ENCODE measurements at places on chromosomes 5 and 9.

GRCh38 chr9:109403766-109404320 is 83.0 kb upstream of the EPB41L4B start:
- DNase-seq, result no peak

GRCh38 chr5:126562823-126563222 is 32.2 kb downstream of the ALDH7A1 start:
- no peak for DNase-seq

GRCh38 chr9:110126499-110126941 is 81.4 kb downstream of the C9orf152 start:
- DNase-seq, result no peak

- no peak for DNase-seq
Measured at GRCh38 chr9:116605060-116605459, 82.0 kb upstream of the TRIM32 start.

DNA sequence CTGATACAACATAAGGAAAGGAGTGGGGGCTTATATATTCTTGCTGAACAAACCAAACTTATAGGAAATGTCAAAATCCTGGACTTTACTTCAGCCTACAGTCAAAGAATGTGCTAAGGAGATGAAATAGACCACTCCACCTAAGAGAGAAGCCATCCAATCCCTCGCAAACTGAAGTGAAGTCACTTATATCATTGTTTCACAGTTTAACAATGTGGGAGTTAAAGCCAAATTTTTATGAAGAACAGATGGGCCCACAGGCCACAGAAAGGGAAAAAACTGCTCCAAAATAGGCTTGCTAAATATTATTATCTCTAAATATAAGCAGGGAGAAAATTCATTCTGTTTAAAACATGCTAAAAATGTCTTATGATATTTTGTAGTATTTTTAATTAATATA is 233.3 kb downstream of the GAS1 start:
- DNase-seq, result no peak

DNA sequence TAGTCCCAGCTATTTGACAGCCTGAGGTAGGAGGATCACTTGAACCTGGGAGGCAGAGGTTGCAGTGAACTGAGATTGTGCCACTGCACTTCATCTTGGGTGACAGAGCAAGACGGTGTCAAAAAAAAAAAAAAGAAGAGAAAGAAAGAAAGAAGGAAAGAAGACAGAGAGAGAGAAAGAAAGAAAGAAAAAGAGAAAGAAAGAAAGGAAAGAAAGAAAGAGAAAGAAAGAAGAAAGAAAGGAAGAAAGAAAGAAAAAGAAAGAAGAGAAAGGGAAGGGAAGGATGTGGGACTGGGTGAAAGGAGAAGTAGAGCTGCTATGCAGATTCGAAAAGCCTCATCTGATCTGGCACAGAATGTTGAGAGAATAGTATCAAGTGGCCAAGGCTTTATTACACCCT is 23.7 kb upstream of the SCAMP1 start:
- peak; percentile 16 for DNase-seq

DNA sequence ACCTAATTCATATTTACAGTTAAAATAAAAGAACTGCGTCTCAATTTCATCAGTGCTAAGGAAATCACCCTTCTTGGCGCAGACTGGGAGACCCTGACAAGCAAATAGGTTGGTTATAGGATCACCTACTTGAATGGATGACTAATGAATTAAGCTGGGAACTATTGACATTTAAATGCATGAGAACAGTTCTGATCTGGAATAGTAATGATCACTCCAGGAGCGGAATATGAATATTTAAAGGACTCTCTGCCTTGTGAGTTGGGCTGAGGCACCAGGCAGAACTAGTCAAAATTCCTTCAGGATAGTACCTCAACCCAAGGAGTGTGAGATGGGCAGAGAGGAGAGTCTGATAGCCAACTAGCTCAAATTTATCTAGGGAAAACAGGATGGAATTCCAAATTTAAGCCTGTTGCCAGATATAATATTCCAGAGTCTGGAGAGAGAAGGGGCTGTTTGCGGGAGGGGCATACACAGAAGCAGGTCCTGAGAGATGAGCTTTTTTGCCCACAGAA is 364.4 kb downstream of the CSNK1G3 start:
- no peak for DNase-seq

- DNase-seq, result no peak
Measured at GRCh38 chr9:37029776-37030610, 4.1 kb downstream of the PAX5 start.

DNA sequence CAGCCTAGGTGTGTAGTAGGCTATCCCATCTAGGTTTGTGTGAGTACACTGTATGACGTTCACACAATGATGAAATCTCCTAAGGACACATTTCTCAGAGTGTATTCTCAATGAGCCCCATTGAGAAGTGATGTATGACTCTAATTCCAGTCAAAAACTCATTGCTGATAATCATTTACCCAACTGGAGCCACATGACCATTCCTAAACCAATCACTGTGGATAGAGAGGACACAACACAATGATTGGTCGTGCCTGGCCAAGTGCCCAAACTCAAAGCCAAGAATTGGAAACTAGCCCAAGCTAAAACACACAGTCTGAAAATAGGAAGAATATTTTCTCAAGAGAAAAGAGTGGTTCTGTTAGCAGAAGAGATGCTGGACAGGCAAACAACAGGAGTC is 191.2 kb downstream of the ZNF462 start:
- DNase-seq, result no peak

All from inflammatory macrophage treated with lipopolysaccharide for 4 hours (primary cell).